Cardiac fibroblast (primary cell): ENCODE measurements at places on chromosomes 16 and 17.

GRCh38 chr17:77929871-77930436 lies 28.5 kb upstream of the TNRC6C start:
- no peak for DNase-seq

DNA sequence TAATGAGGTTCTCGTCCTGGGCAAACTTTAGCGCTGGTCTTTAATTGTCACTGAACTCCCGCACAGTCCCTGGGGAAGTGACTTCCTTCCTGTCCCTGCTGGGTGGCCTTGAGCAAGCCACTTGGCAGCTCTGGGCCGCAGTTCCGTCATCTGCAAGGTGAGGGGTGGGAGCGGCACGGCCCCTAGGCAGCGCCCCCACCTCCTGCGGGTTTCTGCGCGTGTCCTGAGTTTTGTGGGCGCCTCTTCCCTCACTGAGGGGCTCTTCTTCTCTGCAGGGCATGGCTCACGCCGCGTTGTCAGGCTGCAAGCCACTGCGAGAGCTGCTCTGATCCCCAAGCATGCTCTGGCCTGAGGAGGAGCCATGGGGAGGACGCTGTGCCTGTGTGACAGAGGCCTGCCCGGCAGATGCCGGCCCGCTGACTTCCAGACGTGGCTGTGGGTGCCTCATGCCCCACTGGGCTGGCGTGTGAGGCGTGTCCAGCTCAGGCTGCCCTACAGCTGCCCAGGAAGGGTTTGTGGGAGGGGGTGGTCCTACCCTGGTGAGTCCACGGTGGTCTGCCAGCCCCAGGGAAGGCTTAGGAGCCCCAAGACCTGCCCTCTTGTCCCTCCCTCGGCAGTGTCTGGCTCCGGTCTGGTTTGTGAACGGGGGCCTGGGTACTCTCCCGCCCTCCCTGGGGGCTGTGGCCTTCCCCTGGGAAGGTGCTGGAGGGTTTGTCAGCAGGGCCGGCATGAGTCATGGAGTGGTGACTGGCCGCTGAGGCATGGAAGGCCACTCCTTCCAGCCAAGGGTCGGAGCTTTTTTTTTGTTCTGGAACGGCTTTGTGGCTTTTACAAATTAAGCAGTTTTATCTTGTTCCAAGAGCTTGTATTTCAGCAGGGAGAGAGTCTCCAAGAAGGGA lies 182.0 kb downstream of the SEC14L1 start:
- DNase-seq: peak; percentile 99

GRCh38 chr16:10172848-10173655 lies 9.2 kb downstream of the GRIN2A start:
- peak; percentile 11 for DNase-seq

DNA sequence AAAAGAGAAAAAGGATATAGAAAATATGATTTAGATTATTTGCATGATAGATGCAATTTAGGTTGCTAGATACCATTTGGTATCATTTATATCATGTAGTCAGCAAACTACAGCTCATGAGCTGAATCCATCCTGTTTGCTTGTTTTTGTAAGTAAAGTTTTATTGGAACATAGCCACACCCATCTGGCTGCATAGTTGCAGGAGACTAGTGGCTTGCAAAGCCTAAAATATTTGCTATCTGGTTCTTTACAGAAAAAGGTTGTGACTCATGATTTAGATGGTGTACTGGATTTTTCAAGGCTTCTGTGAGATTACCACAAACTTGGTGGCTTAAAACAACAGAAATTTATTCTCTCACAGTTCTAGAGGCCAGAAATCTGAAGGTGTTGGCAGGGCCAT lies 49.9 kb downstream of the MAP2K4 start:
- DNase-seq: peak; percentile 80

DNA sequence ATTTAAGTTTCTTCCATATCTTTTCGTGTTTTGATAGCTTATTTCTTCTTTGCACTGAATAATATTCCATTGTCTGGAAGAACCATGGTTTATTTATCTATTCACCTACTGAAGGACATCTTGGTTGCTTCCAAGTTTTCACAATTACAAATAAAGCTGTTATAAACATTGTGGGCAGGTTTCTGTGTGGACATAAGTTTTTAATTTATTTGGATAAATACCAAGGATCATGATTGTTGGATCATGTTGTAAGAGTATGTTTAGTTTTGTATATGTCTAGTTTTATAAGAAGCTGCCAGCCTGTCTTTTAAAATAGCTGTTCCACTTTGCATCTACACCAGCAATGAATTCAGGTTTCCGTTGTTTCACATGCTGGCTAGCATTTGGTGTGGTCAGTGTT lies 339.4 kb downstream of the CDH11 start:
- no peak for DNase-seq

GRCh38 chr16:26627958-26628357 lies 438.8 kb upstream of the C16orf82 start:
- DNase-seq: no peak
